ENCODE measurements at places on chromosomes 5 and 9.
A peak's percentile ranks its signal among the peaks of the same experiment; 100 is the strongest.

DNA sequence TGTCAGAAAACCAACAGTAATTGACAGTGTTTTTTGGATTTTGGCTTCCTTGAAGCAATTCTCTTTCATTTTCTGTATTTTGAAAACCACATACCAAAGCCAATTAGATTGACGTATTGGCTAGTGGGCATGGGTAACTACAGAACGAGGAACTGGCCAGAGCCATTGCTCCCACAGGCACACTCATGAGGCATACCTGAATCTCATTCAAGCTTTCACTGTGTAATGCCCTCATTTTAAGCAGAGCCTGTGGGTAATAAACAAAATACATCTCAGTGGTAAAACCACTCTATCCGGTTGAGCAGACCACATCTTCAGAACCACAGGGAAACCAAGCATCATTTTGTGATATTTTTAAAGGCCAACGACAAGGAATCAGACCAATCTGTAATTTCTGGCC is 394.1 kb downstream of the ZNF608 start:
- DNase-seq, result no peak

DNA sequence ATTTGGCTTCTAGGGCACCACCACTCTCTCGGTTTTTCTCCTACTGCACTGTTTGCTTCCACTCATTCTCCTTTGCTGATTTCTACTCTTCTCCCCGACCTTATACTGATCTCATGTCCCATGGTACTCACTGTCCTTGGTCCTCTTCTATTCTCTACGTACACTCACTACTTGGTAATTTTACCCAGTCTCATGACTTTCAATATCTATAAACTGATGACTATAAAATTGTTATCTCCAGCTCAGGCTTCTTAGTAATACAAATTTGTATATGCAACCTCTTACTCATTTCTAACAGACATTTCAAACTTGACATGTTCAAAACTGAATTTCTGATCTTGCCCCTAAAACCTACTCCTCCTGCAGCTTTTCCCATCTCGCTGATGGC is 4.1 kb downstream of the RAPGEF6 start:
- DNase-seq, result no peak

- no peak for DNase-seq
These were observed 73.4 kb downstream of the PHAX start for GRCh38 chr5:126674145-126674544.

DNA sequence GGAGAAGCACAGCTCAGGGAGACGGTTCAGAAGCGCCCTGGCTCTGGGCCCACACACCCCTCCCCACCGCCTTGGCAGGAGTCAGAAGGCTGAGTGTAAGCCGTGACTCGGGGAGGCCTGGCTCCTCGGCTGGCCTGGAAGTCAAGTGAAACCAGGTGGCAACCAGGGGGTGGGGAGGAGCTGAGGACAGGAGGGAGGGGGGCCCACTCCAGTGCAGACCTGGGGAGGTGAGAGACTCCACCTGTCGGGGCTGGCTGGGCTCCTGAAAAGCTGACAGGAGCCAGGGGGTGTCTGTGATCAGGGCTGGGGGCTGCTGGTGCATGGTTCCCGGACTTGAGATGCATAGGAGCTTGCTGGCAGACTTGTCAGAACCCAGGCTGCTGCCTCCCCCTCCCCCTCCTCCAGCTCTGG is 150.2 kb upstream of the PHYKPL start:
- DNase-seq, result peak; percentile 70

Measured in right forelimb (tissue), 1 donor.